ENCODE measurements at places on chromosomes 4 and X.

DNA sequence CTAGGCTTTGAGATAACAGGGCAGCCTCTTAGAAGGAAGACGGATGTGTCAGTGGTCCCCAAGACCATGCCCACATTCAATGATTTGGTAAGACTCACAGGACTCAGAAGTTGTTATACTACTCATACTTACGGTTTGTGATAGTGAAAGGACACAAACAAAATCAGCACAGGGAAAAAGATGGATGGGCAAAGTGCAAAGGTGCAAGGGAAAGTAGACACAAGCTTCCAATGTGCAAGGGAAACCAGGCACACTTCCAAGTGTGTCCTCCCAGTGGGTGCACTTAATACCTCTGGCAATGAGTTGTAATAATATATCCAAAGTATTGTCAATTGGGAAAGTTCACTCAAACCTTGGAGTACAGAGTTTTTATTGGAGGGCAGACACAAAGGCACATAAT is 53.8 kb upstream of the VCX start:
- no peak for DNase-seq

- DNase-seq = no peak
These were observed 199.2 kb downstream of the APBB2 start for GRCh38 chr4:41015016-41015675.

- DNase-seq = no peak
These were observed 317.9 kb upstream of the PCDH7 start for GRCh38 chr4:30402276-30402675.

DNA sequence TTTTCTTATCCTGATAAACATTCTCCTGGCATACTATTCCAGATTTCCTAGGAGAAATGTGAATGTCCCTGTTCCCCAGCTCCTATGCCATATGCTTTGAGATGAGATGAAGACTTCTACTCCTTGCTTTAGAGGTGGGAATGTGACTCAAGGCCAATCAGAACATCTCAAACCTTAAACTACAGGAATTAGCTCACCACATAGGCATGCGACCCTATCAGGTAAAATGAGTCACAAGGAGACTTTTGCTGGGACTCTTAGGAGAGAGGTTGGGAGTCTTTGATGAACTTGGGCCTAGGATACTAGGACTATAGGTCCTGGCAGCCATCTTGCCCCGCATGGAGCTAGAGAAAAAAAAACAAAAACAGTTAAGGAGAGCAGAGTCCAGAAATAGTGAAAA is 5.8 kb upstream of the USO1 start:
- no peak for DNase-seq
